ENCODE measurements at places on chromosomes 12 and 14.

- no peak for DNase-seq
These were observed 474.7 kb downstream of the NPAS3 start for GRCh38 chr14:33413381-33413780.

- no peak for DNase-seq
These were observed 576.4 kb downstream of the SLC6A15 start for GRCh38 chr12:84336231-84336630.

- DNase-seq, result no peak
These were observed 49.6 kb upstream of the GPR68 start for GRCh38 chr14:91294153-91294552.

DNA sequence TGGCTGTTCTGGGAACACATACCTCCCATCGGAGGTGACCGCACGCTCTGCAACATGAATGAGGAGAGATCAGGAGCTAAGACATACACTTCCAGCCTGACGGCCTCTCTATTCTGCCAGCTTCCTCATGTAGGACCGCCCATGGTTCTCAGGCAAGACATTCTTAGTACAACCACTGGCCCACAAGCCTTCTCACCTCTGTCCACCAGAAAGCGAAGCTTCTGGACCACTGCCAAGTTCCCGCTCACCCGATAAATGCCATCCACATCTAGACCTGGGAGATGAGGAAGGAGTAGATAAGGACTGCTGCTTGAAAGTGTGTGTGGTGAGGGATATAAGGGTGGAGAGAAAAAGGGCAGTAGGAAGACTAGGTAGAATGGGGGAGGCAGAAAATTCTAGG is 5.2 kb downstream of the ARHGAP9 start:
- no peak for DNase-seq

- DNase-seq, result no peak
These were observed 742.8 kb upstream of the TBX3 start for GRCh38 chr12:115426732-115427131.

DNA sequence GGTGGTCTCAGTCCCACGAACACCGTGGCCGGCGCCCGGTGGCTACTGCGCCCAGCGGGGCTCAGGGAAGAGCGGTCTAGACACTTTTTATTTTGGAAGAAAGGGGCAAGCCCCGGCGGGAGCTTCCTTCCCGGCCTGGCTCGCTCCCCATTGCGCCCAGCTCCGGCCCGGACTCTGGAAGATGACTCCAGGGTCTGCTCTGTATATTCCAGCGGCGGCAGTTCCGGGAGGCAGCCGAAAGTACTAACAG is 225.1 kb upstream of the CRY1 start:
- DNase-seq, result no peak

- DNase-seq, result no peak
These were observed 23.5 kb upstream of the INF2 start for GRCh38 chr14:104665657-104666522.

DNA sequence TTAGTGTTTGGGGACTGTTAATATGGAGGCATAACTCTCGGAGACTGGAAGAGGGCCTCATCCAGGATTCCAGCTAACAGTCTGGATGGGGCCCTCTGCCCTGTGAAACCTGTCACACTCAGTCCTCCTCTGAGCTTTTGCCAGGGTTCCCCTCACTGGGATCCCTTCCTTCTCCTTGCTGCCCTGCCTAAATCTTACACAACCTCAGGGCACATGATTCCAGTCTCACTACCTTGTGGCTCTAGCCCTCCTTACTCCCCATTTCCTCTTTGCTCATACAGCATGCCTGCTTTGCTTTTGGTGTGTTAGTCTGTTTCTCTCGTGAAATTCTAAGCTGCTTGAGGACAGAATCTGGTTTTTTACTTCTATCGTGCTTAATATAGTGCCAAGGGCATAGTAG is 942 bp upstream of the GSG1 start:
- DNase-seq, result no peak

- no peak for DNase-seq
These were observed 2.9 kb upstream of the PCNX1 start for GRCh38 chr14:70904373-70904772.

GRCh38 chr12:3090240-3091037 is 13.3 kb downstream of the TSPAN9 start:
- no peak for DNase-seq

DNA sequence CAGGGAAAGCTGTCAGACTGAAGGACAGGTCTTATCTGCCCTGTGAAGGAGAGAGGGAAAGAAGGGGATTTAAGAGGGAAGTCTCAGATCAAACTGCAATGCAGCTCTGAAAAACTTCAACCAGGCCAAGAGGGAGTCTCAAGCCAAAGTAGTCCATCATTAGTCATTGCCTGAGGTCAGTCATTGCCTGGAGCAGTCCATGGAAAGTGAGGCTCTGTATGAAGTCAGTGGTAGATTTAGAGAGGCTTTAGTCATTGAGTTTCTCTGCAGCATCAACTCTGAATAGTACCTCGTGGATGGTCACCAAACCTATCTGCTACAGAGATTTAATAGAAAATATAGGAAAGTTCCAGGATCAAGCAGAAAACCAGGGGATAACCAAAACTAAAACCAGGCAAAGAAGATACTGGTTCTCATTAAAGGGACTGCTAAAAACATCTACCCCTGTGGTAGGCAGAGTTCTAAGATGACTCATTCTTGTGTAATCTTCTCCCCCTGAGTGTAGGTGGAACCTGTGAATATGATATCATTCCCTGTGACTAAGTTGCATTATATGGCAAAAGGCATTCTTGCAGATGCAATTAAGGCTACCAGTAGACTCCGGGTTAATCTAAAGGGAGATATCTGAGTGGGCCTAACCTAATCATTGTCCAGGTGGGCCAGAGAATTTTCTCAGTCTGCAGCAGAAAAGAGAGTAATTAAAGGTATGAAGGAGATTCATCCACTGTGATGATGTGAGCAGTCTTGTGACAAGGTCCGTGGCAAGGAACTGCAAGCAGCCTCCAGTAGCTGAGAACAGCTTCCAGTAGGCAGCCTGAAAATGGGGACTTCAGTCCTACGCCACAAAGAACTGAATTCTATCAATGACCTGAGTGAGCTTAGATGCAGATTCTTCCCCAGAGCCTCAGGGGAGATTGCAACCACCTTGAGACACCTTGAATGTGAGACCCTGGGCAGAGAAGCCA is 123.1 kb downstream of the GALC start:
- no peak for DNase-seq

GRCh38 chr14:69355607-69356281 is 42.4 kb downstream of the ERH start:
- DNase-seq, result no peak

- no peak for DNase-seq
These were observed 245.8 kb upstream of the NAV3 start for GRCh38 chr12:77584860-77585259.

DNA sequence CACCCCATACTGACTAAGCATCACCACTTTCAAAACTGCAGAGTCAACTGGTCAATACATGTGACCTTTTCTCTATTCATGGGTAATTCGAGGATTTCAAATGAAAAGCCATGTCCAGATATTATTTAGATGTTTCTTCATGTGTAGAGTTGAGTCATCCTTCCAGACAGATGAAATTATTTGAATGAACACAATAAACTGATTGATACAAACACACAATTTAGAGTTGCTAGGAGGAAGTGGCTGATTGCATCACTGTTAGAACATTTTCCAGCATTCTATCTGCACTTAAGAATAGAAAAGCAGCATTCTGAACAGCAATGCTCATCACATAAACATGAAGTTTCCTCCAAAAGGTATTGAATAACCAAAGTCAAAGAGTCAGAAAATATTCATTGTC is 273.5 kb upstream of the SOX5 start:
- no peak for DNase-seq

- no peak for DNase-seq
These were observed 128.6 kb upstream of the PLEKHG7 start for GRCh38 chr12:92574051-92574783.

GRCh38 chr14:25067600-25067999 is 17.7 kb upstream of the STXBP6 start:
- DNase-seq, result no peak

DNA sequence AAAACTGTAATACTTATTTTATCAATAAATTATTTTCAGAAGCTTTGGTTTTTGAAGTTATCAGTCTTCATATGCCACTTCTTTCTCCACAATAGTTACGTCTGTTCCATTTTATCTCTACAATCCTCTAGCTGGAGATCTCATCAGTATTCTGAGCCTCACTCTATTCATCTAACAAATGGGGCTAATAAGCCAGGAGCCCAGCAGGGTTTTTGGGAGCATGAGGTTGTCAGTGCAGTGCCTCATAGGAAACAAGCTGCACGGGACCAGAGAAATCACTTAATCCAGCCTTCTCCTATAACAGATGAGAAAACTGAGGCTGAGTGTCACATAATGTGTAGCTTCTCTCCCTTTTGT is 501.9 kb upstream of the RGS6 start:
- DNase-seq, result no peak

GRCh38 chr12:23949348-23950209 is at the start of gene SOX5:
Gene SOX5 (minus strand): TSS chr12:23949670. CDS start chr12:23949601, 69 bp downstream.
- no peak for DNase-seq
